ENCODE measurements at places on chromosomes 7 and 10. TPM values are rescaled to one million over a fixed set of nuclear protein-coding genes. Genes with fewer than 3 reads are reported as not detected.

PNLIPRP1 gene
- polyA plus RNA-seq, result 0.88 TPM

VOPP1 gene
- 14.2 TPM for polyA plus RNA-seq

ZNF316 gene
- polyA plus RNA-seq, result 25.8 TPM

GHRHR gene
- polyA plus RNA-seq, result 0.44 TPM

ACBD7 gene
- polyA plus RNA-seq, result 0.18 TPM

Measured in adrenal gland (tissue), 19 donors.